ENCODE measurements at places on chromosomes 11 and 22.

- no peak for DNase-seq
These were observed 35.6 kb upstream of the TMEM123 start for GRCh38 chr11:102488208-102488607.

- DNase-seq, result no peak
These were observed 11.4 kb downstream of the SCARF2 start for GRCh38 chr22:20426259-20426615.

DNA sequence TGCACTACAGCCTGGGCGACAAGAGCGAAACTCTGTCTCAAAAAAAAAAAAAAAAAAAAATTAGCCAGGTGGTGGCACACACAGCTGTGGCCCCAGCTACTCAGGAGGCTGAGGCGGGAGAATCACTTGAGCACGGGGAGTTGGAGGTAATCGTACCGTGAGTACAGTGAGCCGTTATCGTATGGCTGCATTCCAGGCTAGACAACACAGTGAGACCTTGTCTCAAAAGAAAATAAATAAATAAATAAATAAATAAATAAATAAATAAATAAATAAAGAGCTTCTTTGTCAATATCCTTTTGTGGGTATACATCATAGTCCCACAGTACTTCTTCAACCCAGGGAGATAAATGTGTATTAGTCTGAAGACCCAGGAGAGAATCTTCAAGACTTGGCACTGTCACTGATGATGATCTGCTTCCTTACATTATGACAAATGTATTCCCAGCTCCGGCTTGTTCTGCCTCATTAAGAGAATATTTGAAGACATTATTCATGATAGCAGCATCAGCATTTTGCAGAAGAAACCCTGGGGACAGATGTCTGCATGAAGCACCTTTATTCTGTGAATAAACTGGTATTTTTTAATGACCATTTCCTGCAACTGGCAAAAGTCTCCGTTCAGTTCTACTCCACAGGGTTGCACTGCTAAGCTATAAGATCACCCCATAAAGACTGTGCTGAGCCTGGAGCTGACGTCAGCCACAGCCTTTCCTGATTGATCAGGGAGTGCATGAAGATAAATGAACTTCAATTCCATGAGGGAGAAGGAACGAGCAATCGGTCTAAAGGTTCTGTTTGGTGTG, 1.6 kb upstream of the ACY3 start:
- DNase-seq, result no peak

GRCh38 chr11:35141571-35141971, 2.6 kb downstream of the CD44 start:
- no peak for DNase-seq

- DNase-seq, result no peak
These were observed 30.3 kb downstream of the PRMT3 start for GRCh38 chr11:20417771-20418170.

GRCh38 chr11:73218106-73218829, at the start of gene P2RY2:
P2RY2 (plus strand) TSS chr11:73218281; CDS start chr11:73234160, 15,879 bp downstream.
- peak; percentile 67 for DNase-seq

GRCh38 chr11:106459135-106459534, 381.7 kb downstream of the AASDHPPT start:
- DNase-seq, result no peak

Data from neuronal stem cell (in vitro differentiated cells).